ENCODE measurements at places on chromosomes 13 and 19.

GRCh38 chr19:49128545-49129237 lies 9.3 kb downstream of the PPFIA3 start:
- DNase-seq = no peak

- DNase-seq = no peak
Observed at GRCh38 chr19:43534816-43535761, 2.1 kb downstream of the ZNF575 start.

- DNase-seq = no peak
Observed at GRCh38 chr13:84255226-84255797, 373.0 kb upstream of the SLITRK1 start.

DNA sequence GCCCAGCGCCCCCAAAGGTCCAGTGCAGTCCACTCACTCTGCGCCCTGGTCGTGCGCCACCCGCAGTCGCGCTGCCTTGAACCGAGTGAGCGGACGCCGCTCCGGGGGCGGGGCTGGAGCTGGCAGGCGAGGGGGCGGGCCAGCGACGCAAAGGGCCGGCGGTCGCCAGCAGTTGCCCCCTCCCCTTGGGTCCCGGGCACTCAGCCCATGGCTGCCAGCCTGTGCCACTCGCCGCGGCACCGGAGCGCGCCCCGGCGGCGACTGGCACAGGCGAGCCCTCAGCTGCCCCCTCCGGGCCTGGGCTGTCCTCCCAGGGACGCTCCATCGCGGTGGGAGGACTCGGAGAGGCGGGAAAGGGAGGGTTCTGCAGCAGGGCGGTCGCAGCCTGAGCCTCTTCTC lies at the start of gene S1PR5:
TSS of gene S1PR5 (minus strand) at position 87 of the 399 bp plus-strand sequence. CDS start 2,436 bp downstream, outside the sequence.
- no peak for DNase-seq

- DNase-seq = no peak
Observed at GRCh38 chr13:49693877-49694276, 2.6 kb upstream of the EBPL start.

DNA sequence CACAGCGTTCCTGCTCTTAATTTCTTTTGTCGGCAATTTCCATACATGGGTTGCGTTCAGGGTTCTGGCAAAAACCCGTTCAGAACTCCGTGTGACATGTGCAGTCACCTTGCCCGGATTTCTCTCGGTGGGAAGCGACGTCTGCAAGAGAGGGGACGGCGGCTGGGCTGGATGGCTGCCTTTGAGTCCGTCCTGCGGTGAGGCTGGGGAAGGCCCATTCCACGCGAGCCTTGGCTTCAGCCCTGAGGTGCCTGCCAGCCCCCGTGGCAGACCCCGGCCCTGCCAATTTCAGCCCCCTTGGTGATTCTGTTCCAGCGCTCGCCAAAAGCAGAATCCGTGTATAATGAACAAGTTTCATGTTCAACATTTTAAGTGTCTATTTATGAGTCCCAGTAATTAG lies 72.6 kb upstream of the TSHZ3 start:
- DNase-seq = no peak

GRCh38 chr13:75749407-75749806 lies 113.3 kb downstream of the LMO7 start:
- no peak for DNase-seq

DNA sequence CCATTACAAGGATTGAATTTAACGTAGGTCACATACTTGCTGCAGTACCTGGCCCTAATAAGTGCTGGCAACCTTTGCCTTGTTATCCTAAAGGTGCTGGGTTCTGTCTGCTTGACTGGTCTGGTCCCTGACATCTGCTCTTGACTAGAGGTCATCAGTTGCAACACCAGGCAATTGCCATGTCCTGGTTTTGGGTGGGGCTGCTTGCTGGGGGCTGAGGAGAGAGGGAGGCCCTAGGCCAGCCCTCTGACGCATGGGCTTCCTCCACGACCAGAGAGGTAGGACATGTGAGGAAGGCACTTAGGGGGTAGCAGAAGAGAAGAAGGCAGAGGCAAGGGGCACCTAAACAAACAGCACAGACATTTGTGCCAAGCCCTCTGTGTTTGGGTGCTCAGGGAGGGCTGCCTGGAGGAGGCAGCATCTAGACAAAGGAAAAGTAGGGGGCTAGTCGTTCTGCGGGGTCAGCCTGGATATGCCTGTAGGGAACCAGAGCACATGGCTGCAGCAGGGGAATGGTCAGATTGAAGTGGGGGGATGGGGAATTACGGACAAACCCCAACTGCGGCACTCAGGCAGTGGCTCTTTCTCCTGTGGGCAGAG lies 21.7 kb downstream of the VSTM2B start:
- no peak for DNase-seq

GRCh38 chr19:15829306-15829698 lies 13.8 kb upstream of the OR10H1 start:
- DNase-seq = no peak

GRCh38 chr13:95155504-95155903 lies 145.7 kb downstream of the ABCC4 start:
- no peak for DNase-seq

GRCh38 chr19:41530761-41531301 lies 45.1 kb upstream of the CEACAM21 start:
- peak; percentile 96 for DNase-seq

Measured in HL-60 (cell line).